ENCODE measurements at places on chromosomes 12 and 14. TPM values are rescaled to one million over a fixed set of nuclear protein-coding genes. Genes with fewer than 3 reads are reported as not detected.

- no peak for DNase-seq
Observed at GRCh38 chr12:89949457-89950195, 241.0 kb upstream of the ATP2B1 start.

- DNase-seq: no peak
Observed at GRCh38 chr12:104600790-104601739, 144.3 kb downstream of the CHST11 start.

GRCh38 chr12:34107016-34107415 lies 84.7 kb downstream of the ALG10 start:
- no peak for DNase-seq

- no peak for DNase-seq
Observed at GRCh38 chr14:100106250-100107112, 41.3 kb downstream of the EVL start.

DNA sequence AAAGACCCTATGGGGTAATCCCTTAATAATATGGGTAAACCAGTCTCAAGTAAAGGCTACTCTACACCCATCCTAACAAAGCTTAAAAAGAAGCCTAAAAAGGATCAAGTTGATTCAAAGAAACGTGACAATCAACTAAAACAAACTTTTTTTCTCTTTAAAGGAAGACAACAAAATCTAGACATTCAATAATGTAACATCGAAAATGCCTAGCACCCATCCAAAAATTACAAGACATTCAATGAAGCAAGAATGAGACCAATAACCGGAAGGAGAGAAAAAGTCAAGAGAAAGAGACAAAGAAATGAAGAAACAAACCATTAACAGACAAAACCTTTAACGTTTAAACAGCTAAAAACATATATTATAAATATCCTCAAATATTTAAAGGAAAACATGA lies 143.8 kb upstream of the VASH1 start:
- no peak for DNase-seq

GRCh38 chr12:125387206-125387605 lies 322.0 kb downstream of the AACS start:
- DNase-seq: no peak

- peak; percentile 53 for DNase-seq
Observed at GRCh38 chr12:47819138-47819895, 386 bp downstream of the HDAC7 start.

DNA sequence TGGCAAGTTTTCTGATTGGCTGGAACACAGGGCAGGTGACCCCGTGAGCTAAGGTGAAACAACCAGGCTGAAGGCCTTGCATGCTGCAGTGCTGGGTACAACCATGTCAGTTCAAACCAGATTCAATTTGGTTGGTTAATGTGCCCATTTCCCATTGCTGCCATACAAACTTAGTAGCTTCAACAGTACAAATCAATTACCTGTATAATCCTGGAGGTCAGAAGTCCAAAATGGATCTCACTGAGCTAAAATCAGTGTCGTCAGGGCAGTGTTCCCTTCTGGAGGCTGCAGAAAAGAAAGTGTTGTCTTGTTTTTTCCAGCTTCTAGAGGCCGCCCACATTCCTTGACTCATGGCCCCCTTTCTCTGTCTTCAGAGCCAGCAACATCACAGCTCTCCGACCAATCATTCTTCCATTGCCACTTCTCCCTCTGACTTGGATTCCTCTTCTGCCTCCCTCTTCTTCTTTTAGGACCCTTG lies 221.7 kb downstream of the ZFP36L1 start:
- no peak for DNase-seq

- DNase-seq: no peak
Observed at GRCh38 chr12:58143498-58143995, 202.2 kb downstream of the ATP23 start.

DNA sequence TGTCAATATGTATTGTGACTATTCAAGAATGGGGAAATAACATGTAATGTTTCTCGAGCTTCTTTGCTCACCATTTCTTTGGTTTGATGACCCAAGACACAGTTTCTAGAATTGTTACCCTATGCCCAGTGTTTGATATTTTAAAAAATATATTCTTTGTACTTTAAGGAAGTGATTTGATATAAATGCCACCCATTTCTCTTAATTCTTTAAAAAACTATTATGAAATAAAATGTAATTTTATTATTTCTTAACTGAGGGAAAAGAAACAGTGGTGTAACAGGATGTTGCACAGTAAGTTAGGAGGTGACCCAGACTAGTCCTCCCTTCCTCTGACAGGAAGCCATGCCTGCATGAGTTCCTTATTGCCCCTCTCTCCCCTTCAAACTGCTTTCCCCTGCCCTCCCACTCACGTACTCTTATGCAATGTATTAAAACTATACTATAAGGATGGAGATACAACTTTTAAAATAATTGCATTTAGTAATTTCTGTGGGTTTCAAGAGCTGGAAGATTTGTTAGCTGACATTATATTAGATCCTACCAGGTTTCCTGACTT lies 279.4 kb downstream of the TMTC2 start:
- no peak for DNase-seq

- DNase-seq: no peak
Observed at GRCh38 chr12:120719072-120719471, 6.6 kb upstream of the ACADS start.

- no peak for DNase-seq
Observed at GRCh38 chr14:69719501-69719951, 47.4 kb upstream of the SRSF5 start.

GRCh38 chr14:32846821-32847365 lies 91.8 kb upstream of the NPAS3 start:
- DNase-seq: no peak

GRCh38 chr12:107231303-107231702 lies 138.0 kb upstream of the CRY1 start:
- DNase-seq: no peak

GRCh38 chr12:94427501-94428381 lies 31.9 kb downstream of the CEP83 start:
- DNase-seq: no peak

DNA sequence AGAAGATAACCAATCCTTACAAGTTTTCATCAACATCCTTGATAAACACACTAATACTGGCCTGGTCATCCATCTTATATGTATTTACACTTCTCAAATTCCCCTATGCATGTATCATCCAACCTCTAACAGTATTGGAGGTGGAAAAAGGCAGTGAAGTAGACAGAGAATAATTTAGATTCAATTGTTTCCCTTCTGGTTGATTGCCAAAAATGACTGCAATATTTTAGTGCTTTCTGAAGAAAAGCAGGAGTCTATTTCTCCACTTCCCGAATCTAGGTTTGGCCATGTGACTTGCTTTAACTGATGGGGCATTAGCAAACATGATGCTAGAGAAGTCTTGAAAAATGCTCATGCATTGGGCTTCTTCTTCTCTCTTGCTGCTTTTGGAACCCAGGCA lies 78.3 kb upstream of the METAP2 start:
- no peak for DNase-seq

DNA sequence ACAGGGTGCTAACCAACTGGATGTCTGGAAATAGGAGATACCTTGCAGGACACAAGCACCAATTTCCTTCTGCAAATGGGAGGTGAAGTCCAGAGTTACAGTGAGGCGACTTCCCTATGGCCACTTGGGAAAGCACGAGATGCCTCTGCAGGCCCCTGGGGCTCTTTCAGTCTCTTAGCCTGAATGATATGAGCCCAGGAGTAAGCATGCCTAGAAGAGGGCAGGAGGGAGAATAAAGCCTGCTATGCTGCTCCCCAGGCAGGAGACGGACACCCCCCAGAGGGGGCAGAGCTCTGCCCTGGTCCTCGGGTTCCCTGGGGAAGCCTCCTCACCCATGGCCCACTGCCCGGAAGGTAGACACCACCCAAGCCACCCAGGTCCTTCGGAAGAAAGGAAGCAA lies 105.1 kb downstream of the GCH1 start:
- no peak for DNase-seq

The C12orf50 gene
- total RNA-seq: 0.10 TPM

The MYH6 gene
- total RNA-seq: 0.04 TPM

The GYS2 gene
- not detected for total RNA-seq

The CPM gene
- total RNA-seq: 28.0 TPM

The PRR13 gene
- 106 TPM for total RNA-seq

All from progenitor cell of endocrine pancreas (in vitro differentiated cells).